ENCODE measurements at places on chromosomes 7 and 10. TPM values are rescaled to one million over a fixed set of nuclear protein-coding genes. Genes with fewer than 3 reads are reported as not detected.

SKIDA1 gene
- 3.0 TPM for total RNA-seq

CNPY1 gene
- total RNA-seq, result not detected

RNLS gene
- 9.8 TPM for total RNA-seq

GJD4 gene
- not detected for total RNA-seq

KLF14 gene
- total RNA-seq, result 0.42 TPM
